NCI-H2029 treated with DMSO at 0.1 percent for 48 hours (cell line): ENCODE measurements at places on chromosomes 6 and 20.

DNA sequence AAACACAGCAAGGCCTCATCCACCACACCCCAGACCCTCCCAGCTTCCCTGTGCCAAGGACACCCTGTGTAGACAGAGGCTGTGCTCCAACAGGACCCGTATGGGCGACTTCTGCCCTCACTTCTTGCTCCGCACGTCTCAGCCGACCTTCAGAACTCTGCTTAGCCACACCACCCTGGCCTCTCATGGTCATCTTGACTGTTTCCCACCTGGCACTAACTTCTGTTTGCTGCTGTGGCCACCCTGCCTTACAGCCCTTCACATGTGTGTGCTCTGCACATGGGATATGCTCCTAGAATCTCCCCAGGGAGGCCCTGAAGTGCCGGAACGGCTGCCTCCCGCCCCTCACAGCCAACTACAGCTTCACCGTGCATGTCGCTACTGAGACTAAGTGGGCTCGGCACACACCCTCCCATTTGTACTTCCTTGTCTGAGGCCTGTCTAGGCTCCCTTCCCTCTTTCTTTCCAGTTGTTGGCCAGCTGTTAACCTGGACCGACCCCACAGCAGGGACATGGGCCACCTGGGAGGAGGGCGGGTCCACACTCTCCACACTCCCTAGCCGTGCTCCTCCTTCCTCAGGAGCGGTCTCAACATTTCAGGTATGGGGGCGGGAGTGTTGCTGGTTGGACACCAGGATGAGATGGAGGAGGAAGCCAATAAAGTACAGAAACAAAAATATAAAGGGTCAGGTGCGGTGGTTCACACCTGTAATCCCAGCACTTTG, 69.6 kb downstream of the PYGB start:
- DNase-seq, result no peak

- no peak for DNase-seq
Measured at GRCh38 chr20:57651881-57652605, 31.8 kb upstream of the ZBP1 start.

- DNase-seq, result no peak
Measured at GRCh38 chr6:111050261-111051023, 36.9 kb upstream of the SLC16A10 start.

GRCh38 chr6:13946506-13946905, 21.8 kb downstream of the RNF182 start:
- DNase-seq, result no peak

GRCh38 chr20:52167232-52167840, 24.2 kb downstream of the ZFP64 start:
- no peak for DNase-seq

GRCh38 chr20:1906361-1907051, 11.3 kb downstream of the SIRPA start:
- no peak for DNase-seq

DNA sequence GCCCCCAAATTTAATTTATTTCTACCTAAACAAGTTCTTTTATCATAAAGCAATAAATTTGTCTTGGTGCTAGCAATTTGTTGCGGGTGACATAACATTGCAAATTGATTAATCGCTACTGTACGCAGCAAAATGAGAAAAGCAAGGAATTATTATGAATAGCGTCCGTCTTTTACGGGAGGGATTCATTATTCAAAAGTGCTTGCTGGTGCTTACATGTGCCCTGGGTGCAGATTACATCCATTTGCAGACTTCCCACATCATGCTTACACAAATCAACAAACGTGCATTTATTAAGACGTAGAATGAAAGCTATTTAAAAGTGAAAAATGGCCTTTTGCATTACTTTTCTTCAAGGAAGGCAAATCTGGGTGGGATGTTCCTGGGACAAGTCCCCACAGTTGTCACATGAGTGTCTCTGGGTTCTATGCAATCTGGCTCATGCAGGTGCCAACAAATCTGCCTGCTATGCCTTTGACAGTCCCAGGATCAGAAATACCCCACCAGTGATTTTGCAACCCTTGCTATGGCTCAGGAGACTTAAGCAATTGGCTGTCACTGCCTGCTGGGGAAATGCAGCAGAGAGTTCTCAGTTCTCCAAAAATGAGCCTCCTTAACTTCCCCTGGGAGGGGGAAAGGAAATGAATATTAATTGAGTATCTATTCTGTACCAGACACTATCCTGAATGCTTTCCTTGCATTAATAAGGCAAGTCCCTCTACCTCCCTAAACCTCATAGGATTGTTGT, 30.1 kb upstream of the MAFB start:
- DNase-seq, result no peak

GRCh38 chr6:111338843-111339242, 144.2 kb downstream of the REV3L start:
- no peak for DNase-seq

GRCh38 chr6:160930547-160931377, 60.8 kb upstream of the MAP3K4 start:
- no peak for DNase-seq

- DNase-seq, result no peak
Measured at GRCh38 chr6:149052350-149053106, 265.0 kb upstream of the TAB2 start.

GRCh38 chr6:111367393-111368088, 115.5 kb downstream of the REV3L start:
- DNase-seq, result no peak

DNA sequence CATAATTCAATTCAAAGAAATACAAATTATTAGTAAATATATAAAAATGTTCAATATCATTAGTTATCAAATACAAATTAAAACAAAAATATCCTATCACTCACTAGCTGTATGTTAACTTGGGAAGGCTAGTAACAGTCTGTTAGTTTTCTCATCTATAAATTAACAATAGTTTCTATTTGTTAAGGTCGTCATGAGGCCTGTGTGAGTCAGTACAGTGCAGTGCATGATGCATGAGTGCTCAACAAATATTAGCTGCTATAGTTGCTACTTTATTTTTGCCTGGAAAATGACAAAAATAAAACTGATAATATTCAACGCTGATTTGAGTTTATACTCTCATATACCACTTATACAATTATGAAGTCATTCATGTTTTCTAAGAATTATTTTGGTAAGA, 401.6 kb upstream of the RUNX2 start:
- no peak for DNase-seq

DNA sequence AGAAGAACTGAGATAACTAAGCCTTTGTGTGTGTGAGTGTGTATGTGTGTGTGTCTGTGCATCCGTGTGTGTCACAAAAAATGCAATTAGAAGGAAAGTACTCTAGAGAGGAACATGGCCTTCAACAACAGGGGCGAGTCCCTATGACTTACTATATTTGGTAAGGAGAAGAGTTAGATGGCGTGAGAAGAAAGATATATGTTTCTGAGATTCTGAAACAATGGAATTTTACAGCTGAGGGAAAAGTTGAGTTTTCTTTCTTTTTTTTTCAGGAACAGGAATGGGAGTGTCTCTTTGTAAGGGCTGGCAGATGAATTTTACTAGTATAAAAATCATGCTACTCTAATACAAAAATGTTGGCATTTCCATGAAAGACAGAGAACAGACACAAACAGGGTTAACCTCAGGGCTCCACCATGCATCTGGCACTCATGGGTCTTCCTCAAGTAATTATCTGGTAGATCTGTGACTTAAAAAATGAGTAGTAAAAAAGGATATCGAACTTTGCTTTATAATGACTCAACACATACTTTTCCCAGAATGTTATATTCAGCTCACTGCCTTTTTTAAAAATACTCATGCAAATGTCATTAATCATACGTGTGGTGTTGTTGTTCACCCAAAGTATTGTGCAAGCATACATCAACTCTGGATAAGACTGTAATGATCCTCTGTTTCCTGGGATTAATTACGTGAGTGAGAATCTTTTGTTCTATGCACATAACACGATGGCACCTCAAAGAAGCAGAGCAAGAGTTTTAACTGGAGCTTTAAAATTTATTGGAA, 12.8 kb upstream of the SASH1 start:
- no peak for DNase-seq

- no peak for DNase-seq
Measured at GRCh38 chr20:48801197-48801596, 26.6 kb downstream of the PREX1 start.

GRCh38 chr6:3987053-3987452, 91.9 kb downstream of the FAM217A start:
- DNase-seq, result peak; percentile 22

- DNase-seq, result peak; percentile 81
Measured at GRCh38 chr20:63896264-63897105, 1.6 kb downstream of the DNAJC5 start.

- DNase-seq, result no peak
Measured at GRCh38 chr6:87807475-87807874, 105.4 kb upstream of the AKIRIN2 start.

GRCh38 chr6:118354641-118355040, 193.5 kb upstream of the PLN start:
- no peak for DNase-seq

DNA sequence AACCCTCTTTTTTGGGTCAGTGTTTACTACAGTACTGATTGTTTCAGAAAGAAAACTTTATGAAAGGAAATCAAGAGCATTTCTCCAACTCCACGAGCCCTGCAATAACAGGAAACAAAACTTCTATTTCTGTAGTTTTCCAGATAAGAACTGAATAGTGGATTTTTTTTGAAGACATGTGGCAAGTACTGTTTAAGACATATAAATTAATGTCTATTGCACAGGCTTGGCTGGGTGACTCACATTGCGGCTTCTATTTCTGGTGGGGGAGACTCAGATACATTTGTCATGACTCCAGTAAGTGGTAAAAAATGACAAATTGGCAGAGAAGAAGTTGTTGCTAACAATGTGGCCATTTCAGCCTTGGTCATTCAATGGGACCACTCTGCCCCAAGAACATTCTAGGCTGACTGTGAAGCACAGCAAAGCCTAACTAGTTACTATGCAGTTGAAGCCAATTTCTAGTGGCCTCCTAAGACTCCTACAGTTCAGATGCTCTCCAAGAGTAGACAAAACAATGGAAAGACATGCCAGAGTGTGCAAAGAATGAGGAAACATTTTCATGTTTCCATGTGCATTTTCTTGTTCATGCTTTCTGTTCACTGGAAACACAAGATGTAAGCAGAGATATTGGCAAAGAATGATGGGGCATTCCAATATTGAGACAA, 200.9 kb downstream of the EDN1 start:
- DNase-seq, result no peak

DNA sequence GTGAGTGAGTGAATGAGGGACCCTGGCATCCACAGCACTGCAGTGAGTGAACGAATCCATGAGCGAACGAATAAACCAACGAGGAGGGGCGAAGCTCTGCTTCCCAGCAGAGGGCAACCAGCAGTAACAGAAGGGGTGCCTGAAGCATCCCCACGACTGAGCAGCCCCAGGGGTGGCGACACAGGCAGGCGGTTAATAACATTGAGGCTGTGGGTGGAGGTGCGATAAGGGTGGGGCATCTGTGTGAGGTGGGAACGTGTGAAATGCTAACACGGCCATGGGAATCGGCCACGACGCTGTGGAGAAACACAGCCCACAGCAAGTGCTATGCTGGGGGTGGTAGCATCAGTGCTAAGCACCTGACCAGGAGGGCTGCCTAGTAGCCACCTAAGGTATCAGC, 75.9 kb downstream of the TAF4 start:
- DNase-seq, result no peak

DNA sequence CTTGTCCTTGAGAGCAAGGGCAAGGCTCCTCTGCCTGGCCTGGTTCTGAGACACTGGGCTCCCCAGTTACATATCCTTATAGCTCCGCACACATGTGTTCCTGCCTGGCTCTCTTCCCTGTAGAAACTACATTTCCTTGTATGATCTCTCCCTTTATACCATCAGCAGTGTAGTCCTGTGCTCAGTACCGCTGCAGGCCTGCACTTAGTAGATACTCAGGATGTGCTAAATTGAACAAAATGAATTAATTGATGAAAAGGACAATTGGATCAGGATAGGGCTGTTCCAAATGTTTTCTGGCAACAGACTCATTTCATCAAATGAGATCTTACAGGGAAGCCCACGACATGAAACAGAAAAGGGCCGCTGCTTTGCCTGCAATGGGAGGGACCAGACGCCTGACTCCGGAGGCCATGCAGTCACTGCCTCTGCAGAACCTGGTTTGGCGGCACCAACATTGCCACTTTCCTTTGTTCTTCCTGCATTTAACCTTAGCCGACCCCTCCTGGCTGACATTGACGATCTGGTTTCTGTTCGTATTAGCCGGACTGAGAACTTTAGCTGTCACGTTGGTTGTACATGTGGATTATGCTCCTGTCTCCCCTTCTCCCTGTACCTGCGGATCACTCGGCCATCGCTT, 53.3 kb downstream of the CHMP4B start:
- no peak for DNase-seq

DNA sequence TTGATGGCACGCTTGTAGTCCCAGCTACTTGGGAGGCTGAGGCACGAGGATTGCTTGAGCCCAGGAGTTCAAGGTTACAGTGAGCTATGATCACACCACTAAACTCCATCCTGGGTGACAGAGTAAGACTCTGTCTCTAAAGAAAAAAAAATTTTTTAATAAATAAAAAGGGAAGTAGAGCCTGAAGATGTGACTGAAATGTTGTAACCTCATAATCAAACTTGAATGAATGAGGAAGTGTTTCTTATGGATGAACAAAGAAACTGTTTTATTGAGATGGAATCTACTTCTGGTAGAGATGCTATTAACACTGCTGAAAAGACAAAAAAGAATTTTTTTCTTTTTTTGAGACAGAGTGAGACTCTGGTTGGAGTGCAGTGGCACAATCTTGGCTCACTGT, 6.7 kb downstream of the MAK start:
- DNase-seq, result no peak

DNA sequence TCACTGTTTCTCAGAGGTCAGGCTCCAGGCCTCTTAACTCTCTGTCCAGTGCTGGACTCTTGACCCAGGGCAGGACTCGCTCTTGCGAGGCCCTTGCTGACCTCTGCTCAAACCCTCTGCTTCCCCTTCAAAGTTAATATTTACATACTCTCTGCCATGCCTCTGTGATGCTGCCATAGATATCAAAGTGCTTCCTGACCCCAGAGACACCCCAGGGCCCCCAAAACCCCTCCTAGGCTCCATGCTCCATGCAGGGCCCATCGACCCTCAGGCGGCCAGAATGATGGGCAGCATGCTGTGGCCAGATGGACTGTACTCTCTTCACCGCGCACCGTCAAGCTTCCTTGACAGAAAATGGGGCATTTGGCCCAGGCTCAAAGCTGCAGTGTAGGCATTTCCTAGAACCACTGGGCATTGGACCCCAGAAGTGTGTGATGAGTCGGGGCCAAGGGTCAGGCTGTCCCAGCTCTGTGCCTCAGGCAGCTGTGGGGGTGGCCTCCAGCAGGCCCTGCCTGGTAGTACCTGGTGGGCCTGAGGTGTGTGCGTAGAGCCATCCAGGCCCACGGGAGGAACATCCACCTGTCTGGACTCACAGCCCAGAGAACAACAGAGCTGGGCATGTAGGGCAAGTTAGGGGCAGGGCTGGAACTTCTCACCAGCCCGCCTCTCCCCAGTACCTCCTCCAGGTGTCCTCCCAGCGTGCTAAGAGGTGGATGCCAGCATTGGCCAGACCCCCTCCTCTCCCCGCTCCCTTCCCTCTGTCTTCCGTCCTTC, 142.8 kb downstream of the VEGFA start:
- DNase-seq, result no peak
